ENCODE measurements at places on chromosomes 4 and X.

DNA sequence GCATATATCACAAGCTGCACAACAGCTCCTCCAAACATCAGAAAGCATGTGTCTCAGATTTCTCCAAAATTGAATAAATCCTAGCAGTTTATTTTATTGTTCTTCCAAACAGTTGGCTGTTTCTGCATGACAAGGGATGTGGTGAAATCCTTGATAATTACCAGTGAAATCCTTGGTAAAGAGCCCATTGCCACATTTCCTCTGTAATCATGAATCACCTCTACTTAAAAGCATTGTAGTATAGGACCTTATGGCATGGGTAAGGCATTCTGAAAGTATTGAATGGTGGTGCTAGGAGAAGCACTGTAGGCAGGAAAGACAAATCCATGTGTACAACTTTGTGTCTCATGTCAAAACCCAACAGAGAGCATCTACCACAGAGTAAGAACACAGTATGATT is 135.8 kb upstream of the NDST3 start:
- no peaks in the 10 kb centered on the region for H3K36me3 ChIP-seq
- H3K4me3 ChIP-seq: no peak overlapping the region
- H3K27me3 ChIP-seq: no peaks in the 10 kb centered on the region
- H3K4me1 ChIP-seq: no peaks in the 10 kb centered on the region

DNA sequence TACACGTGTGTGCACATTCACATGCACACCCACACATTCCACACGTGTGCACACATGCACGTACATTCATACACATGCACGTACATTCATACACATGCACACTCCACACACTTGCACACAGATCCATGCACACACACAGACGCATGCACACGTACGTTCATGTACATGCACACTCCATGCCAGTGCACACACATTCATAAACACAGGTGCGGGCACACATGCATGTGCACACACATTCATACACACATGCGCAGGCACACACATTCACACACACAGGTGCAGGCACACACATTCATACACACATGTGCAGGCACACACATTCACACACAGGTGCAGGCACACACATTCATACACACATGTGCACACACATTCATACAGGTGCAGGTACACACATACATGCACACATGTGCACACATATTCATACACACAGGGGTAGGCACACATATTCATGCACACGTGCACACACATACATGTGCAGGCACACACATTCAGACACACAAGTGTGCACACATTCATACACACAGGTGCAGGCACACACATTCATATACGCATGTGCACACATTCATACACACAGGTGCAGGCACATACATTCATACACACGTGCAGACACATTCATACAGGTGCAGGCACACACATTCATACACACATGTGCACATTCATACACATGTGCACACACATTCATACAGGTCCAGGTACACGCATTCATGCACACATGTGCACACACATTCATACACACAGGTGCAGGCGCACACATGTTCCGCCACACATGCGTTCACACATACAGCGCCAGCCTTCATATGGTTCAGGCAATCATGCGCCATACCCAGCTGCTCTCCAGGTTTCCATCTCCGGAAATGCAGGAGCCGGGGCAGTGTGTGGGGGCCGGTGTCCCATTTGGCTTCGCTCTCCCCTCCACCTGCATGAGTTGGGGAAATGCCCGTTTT is 124.8 kb downstream of the HMX1 start:
- H3K4me1 ChIP-seq: no peaks in the 10 kb centered on the region
- H3K36me3 ChIP-seq: no peaks in the 10 kb centered on the region
- H3K27me3 ChIP-seq: no peaks in the 10 kb centered on the region
- no peak for DNase-seq
- H3K4me3 ChIP-seq: no peak overlapping the region

GRCh38 chr4:185623444-185624258 is 88.3 kb upstream of the PDLIM3 start:
- H3K36me3 ChIP-seq: no peaks in the 10 kb centered on the region
- H3K4me1 ChIP-seq: no peaks in the 10 kb centered on the region
- no peak for DNase-seq
- no peak overlapping the region for H3K4me3 ChIP-seq
- no peak overlapping the region for H3K27ac ChIP-seq

- no peak for DNase-seq
- no peaks in the 10 kb centered on the region for H3K27me3 ChIP-seq
- H3K36me3 ChIP-seq: no peaks in the 10 kb centered on the region
- no peak overlapping the region for H3K27ac ChIP-seq
Measured at GRCh38 chrX:53013291-53013690, 35.3 kb upstream of the GPR173 start.

DNA sequence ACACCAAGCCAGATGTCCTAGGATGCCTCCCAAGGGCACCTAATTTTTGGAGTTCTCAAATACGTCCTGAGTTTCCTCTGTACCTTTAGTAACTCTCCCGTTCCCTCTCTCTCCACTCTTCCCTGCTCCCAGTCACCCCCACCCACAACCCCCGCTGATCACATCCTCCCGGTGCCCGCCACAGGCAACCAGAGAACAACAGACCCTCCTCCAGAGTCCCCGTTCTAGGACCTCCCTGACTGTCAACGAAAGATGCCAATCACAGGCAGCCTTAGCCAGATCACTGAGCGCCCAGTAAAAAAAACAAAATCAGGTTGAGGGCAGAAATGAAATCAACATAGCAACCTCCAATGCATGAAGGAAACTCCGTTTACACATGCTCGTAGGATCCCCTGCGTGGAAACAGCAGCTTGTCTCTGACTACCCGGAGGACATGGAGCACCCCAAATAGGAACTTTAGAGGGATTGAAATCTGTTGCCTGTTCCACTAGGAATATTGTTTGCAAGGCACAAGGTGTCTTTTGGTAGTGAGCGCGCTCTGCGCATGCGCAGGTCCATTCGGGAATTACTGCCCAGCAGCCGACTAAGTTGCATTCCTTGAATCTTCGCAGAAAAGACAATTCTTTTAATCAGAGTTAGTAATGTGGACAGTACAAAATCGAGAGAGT is at the start of gene GABRB1:
GABRB1 (plus strand) TSS at position 557 of the 668 bp plus-strand sequence.
- no peak within 1 kb of the TSS for H3K27ac ChIP-seq
- H3K36me3 ChIP-seq: no peaks in the 10 kb centered on the region
- H3K27me3 ChIP-seq: no peaks in the 10 kb centered on the region
- no peak for DNase-seq
- H3K4me1 ChIP-seq: no peaks in the 10 kb centered on the region
- H3K4me3 ChIP-seq: no peak within 1 kb of the TSS

GRCh38 chr4:74714611-74715130 is 79.7 kb downstream of the BTC start:
- H3K27ac ChIP-seq: no peak overlapping the region
- DNase-seq: no peak
- no peaks in the 10 kb centered on the region for H3K27me3 ChIP-seq
- H3K36me3 ChIP-seq: no peaks in the 10 kb centered on the region

- no peaks in the 10 kb centered on the region for H3K4me1 ChIP-seq
- no peaks in the 10 kb centered on the region for H3K27me3 ChIP-seq
- H3K4me3 ChIP-seq: no peak overlapping the region
- no peaks in the 10 kb centered on the region for H3K36me3 ChIP-seq
Measured at GRCh38 chrX:100674705-100675104, 30.7 kb downstream of the SRPX2 start.

GRCh38 chrX:63657821-63658220 is 127.2 kb downstream of the ARHGEF9 start:
- no peak for DNase-seq
- H3K27me3 ChIP-seq: no peaks in the 10 kb centered on the region
- H3K4me3 ChIP-seq: no peak overlapping the region
- H3K4me1 ChIP-seq: no peaks in the 10 kb centered on the region
- no peak overlapping the region for H3K27ac ChIP-seq
- peaks cover 56% of the 10 kb centered on the region for H3K36me3 ChIP-seq

DNA sequence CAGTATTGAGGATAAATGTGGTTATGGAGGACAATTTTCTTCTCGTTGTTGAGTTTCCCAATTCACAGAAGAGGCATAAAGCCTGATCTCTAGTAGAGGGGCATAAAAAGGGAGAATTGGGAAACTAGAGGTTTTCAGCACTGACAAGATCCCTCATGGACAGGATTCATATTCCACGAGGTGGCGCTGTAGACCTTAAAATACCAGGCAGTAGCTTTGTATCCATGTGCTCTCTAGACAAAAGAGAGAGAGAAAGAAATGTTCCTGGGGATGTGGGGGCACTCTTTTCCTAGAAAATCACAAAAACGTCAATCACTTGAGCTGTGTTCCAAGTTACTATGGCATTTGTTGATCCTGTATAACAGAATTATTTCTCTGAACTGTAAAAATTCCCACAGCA is 128.3 kb downstream of the MAGEE1 start:
- no peak overlapping the region for H3K4me3 ChIP-seq
- no peak overlapping the region for H3K27ac ChIP-seq
- no peak for DNase-seq
- no peaks in the 10 kb centered on the region for H3K4me1 ChIP-seq
- H3K27me3 ChIP-seq: no peaks in the 10 kb centered on the region

GRCh38 chr4:56757261-56757746 is 64.2 kb downstream of the SPINK2 start:
- H3K27me3 ChIP-seq: no peaks in the 10 kb centered on the region
- no peaks in the 10 kb centered on the region for H3K36me3 ChIP-seq
- H3K27ac ChIP-seq: peak overlapping the region; percentile 74
- no peak overlapping the region for H3K4me3 ChIP-seq

DNA sequence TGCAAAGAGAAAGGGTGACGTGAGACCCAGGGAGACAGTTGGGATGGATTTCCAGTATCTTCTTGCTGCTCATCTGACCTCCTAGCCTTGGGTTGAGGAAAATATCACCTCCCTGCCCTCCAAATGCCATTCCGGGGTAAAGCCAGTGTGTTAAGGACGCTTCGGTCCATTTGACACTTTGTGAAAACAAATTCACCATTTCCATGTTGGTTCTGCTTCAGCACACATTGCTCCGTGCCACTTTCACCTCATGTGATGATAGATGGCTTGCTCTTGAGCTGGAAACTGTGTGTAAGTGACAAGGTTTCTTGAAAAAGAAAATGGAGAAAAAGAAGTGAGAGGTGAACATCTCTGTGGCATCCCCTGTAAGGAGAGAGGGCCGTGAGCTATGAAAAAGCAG is 256.1 kb upstream of the PGRMC2 start:
- H3K27ac ChIP-seq: no peak overlapping the region
- H3K4me1 ChIP-seq: no peaks in the 10 kb centered on the region
- no peak overlapping the region for H3K4me3 ChIP-seq
- H3K36me3 ChIP-seq: no peaks in the 10 kb centered on the region
- DNase-seq: no peak
- H3K27me3 ChIP-seq: no peaks in the 10 kb centered on the region

DNA sequence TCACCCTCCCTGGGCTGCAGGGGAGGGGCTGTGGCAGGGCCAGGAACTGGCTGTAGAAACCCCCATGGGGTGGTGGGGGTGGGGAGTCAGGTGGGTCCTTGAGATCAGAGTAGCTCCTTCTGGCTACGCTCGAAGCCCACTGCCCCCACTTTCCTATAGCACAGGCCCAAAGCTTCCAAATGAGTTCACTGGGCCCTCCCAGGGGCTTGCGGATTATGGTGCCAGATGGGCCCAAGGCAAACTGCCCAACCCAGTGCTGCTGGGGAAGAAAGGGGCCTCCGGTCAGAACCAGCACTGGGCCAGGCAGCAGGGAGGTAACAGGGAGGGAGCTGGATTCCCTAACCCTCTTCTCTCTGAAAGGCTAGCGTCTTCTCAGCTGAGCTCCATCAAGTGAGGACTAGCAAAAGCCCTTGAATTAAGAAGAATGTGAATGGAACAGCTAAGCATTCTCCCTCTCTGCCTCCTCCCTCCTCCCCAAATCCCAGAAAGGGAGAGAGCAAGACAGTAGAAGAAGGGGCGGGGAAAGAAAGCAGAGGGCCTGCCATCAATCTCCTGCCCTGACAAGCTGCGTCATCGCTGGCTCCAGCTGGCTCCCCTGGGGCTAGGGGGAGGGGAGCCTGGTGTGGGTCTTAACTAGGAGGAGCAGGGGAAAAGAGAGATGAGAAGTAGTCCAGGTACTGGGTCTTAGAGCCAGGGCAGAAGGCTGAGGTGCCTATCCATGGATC is 34.7 kb downstream of the FRMPD3 start:
- no peaks in the 10 kb centered on the region for H3K27me3 ChIP-seq
- H3K4me3 ChIP-seq: no peak overlapping the region
- no peak for DNase-seq
- H3K36me3 ChIP-seq: no peaks in the 10 kb centered on the region
- H3K4me1 ChIP-seq: no peaks in the 10 kb centered on the region

DNA sequence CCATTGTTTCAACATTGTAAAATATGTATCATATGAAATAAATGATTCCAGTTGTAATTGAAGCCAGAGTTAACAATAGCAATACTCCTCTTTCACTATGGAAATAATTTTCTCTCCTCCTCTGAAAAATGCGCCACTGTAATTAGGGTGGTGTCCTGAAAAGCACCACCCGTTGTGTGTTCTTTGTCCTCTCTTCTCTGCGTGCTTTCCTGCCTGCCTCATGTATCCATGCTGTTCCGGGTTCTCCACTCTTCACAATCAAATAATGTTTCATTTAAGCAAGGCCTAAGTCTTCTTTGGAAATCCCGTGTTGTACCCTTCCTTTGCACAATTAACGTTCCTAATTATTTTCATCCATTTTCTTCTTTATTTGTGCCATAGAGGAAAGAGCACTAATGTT is 293.3 kb downstream of the ADGRL3 start:
- DNase-seq: no peak
- H3K36me3 ChIP-seq: no peaks in the 10 kb centered on the region
- H3K27ac ChIP-seq: no peak overlapping the region
- no peaks in the 10 kb centered on the region for H3K4me1 ChIP-seq
- no peak overlapping the region for H3K4me3 ChIP-seq

DNA sequence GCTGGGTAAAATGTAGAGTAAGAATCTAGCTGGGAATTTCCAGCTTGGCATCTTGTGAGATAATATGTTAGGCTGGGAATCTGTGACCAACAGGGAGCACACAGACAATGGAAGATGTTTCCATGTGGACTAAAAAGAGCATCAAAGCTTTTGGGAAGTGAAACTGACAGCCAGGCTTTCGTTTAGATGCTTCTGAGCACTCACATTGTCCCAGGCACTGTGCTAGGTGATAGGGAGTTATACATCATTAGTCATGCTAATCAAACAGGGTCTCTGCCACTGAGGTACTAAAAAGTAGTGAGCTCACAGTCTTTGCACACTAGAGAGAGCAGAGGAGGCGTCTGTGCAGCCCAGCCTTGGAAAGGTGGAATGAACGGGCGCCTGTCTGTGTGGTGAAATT is 101.9 kb upstream of the SCOC start:
- no peaks in the 10 kb centered on the region for H3K36me3 ChIP-seq
- H3K4me3 ChIP-seq: no peak overlapping the region
- no peak for DNase-seq
- peaks cover 28% of the 10 kb centered on the region for H3K27me3 ChIP-seq
- H3K27ac ChIP-seq: no peak overlapping the region

- no peaks in the 10 kb centered on the region for H3K27me3 ChIP-seq
- no peak overlapping the region for H3K4me3 ChIP-seq
- H3K36me3 ChIP-seq: no peaks in the 10 kb centered on the region
- H3K27ac ChIP-seq: no peak overlapping the region
Measured at GRCh38 chr4:85901500-85901899, 426.6 kb downstream of the ARHGAP24 start.

DNA sequence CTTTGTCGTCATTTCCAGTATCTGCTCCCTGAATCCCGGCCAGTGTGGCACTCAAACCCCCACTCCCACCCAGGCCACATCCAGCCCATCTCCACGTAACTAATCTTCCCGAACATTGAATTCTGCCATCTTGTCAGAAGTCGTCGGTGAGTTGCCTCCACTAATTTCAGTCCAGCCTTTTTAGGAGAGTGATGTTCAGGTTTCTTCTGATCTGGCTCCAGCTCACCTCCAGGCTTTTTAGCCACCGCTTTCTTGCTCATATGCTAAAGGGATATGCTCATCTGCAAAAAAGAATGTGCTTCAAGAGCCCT is 1.3 kb downstream of the TMEM165 start:
- H3K27me3 ChIP-seq: no peaks in the 10 kb centered on the region
- peaks cover 35% of the 10 kb centered on the region for H3K36me3 ChIP-seq
- peaks cover 48% of the 10 kb centered on the region for H3K4me1 ChIP-seq
- H3K27ac ChIP-seq: peak overlapping the region; percentile 81

All from DND-41 (cell line).